ENCODE measurements at places on chromosomes 7 and 10.
A peak's percentile ranks its signal among the peaks of the same experiment; 100 is the strongest.

- no peak for DNase-seq
Measured at GRCh38 chr7:18593602-18594279, 98.2 kb downstream of the HDAC9 start.

- DNase-seq = no peak
Measured at GRCh38 chr7:365593-365992, 75.6 kb downstream of the FOXL3 start.

DNA sequence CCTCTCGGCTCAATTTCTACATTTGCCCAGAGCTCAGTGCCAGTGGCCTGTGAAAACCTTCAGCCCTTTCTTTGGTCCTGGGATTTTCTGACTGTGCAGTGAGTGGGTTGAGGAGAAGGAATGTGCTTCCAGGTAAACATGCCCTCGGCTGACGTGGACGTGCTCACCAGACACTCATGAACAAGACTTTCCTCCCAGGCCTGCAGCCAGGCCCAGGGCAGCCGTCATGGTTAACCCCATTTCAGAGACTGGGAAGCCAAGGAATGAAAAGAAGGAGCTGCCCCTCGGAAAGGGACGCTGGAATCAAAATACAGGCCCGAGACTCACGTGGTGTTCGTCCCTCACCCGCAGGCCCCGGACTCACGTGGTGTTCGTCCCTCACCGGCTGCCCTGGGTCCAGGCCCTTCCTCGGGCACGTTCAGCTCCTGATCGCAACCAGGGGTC is 8.8 kb upstream of the CALML5 start:
- no peak for DNase-seq

GRCh38 chr7:11343818-11344413 is 370.2 kb downstream of the PHF14 start:
- peak; percentile 31 for DNase-seq

DNA sequence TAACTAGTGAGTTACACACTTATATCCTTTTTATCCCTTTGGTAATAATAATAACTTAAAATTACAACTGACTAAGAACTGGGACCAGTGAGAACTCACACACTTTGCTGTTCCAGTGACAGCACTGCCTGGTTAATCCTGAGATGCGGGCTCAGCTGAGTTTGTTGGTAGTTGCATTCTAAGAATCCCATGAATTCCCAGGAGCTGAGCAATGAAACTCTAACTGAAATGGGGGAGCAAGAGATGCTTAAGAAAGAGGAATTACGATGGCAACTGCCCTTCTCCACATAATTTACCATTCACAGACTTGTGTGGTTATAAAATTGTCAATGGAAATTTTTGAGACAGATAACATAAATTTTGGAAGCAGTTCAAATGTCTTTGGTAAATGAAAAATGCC is 659.4 kb downstream of the MAGI2 start:
- no peak for DNase-seq

- DNase-seq = no peak
Measured at GRCh38 chr10:130809761-130810515, 501.6 kb downstream of the TCERG1L start.

GRCh38 chr7:95933618-95934017 is 161.3 kb downstream of the DYNC1I1 start:
- DNase-seq = no peak

DNA sequence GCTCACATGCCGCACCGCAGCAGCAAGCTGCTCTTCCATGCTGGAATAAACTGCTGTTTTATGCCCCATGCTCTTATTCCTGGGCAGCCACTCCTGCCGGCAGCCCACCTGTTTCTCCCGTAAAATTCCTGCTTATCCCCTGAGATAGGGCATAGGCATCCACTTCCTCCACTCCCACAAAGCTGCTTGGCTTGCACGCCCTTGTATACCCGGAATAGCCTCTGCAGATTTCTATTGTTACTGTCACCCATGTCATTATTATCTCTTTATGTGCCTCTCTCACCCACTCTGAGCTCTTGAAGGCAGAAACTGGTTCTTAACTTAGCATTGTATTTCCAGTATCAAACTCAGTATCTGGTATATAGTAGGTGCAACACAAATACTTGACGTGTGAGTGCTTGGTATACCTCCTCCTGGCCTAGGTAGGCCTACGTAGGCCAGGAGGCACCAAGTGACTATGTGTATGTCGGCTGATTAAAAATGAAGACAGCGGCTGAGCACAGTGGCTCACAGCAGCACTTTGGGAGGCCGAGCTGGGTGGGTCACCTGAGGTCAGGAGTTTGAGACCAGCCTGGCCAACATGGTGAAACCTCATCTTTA is 193.4 kb downstream of the CCDC3 start:
- DNase-seq = no peak
